ENCODE measurements at places on chromosomes 12 and 14. TPM values are rescaled to one million over a fixed set of nuclear protein-coding genes. Genes with fewer than 3 reads are reported as not detected.

KMT2D gene
- total RNA-seq: 58.8 TPM

GNB3 gene
- 3.7 TPM for total RNA-seq

SERPINA5 gene
- 0.37 TPM for total RNA-seq

AMDHD1 gene
- 0.27 TPM for total RNA-seq

PZP gene
- total RNA-seq: 0.27 TPM

DLST gene
- total RNA-seq: 64.3 TPM

PLEKHG3 gene
- 4.0 TPM for total RNA-seq

MDGA2 gene
- total RNA-seq: 0.79 TPM

FSCB gene
- total RNA-seq: not detected

WNT1 gene
- total RNA-seq: not detected

ARHGAP9 gene
- total RNA-seq: 0.91 TPM

GPR162 gene
- 47.6 TPM for total RNA-seq

TSFM gene
- total RNA-seq: 18.5 TPM

SLC8A3 gene
- total RNA-seq: 0.31 TPM

CKAP4 gene
- 47.1 TPM for total RNA-seq

TAS2R30 gene
- total RNA-seq: 15.9 TPM

SLC2A3 gene
- total RNA-seq: 91.7 TPM
